PC-9 (cell line): ENCODE measurements at places on chromosomes 2 and 18. TPM values are rescaled to one million over a fixed set of nuclear protein-coding genes. Genes with fewer than 3 reads are reported as not detected.

The TRIM54 gene
- total RNA-seq: 8.2 and 9.8 TPM in 2 replicates

The FBXO48 gene
- total RNA-seq: 1.2 and 1.6 TPM in 2 replicates

The KCNS3 gene
- 28.8 and 34.9 TPM in 2 replicates for total RNA-seq

The STEAP3 gene
- total RNA-seq: 23.0 and 26.3 TPM in 2 replicates

The TANC1 gene
- total RNA-seq: 21.2 and 26.0 TPM in 2 replicates

The INHBB gene
- total RNA-seq: 50.0 and 57.5 TPM in 2 replicates

The ZNF521 gene
- total RNA-seq: not detected in 2 replicates

The LRATD1 gene
- 3.8 TPM in 2 replicates for total RNA-seq

The CNTNAP5 gene
- total RNA-seq: not detected in 2 replicates

The SERPINB4 gene
- total RNA-seq: not detected in 2 replicates

The MRPL30 gene
- 50.1 and 52.6 TPM in 2 replicates for total RNA-seq

The LYPD1 gene
- total RNA-seq: 5.1 and 10.3 TPM in 2 replicates

The EFR3B gene
- total RNA-seq: 0.20 TPM in 1 of 2 replicates, not detected in the other

The MC5R gene
- not detected in 2 replicates for total RNA-seq

The MPP4 gene
- total RNA-seq: not detected in 2 replicates

The SLC30A3 gene
- total RNA-seq: 1.5 and 2.3 TPM in 2 replicates

The ANKRD29 gene
- 4.3 and 4.6 TPM in 2 replicates for total RNA-seq

The HOXD12 gene
- total RNA-seq: not detected in 2 replicates

The ERMN gene
- total RNA-seq: not detected in 2 replicates

The SKOR2 gene
- total RNA-seq: not detected in 2 replicates

The REV1 gene
- total RNA-seq: 47.8 and 50.5 TPM in 2 replicates

The PSMD14 gene
- 46.0 and 58.8 TPM in 2 replicates for total RNA-seq

The SRD5A2 gene
- total RNA-seq: not detected in 2 replicates

The ELMOD3 gene
- total RNA-seq: 16.4 and 18.1 TPM in 2 replicates

The ASXL2 gene
- total RNA-seq: 19.2 and 34.5 TPM in 2 replicates

The DAW1 gene
- total RNA-seq: 1.8 and 2.8 TPM in 2 replicates

The POLE4 gene
- 53.8 and 74.4 TPM in 2 replicates for total RNA-seq

The RND3 gene
- total RNA-seq: 72.9 and 99.1 TPM in 2 replicates

The FBXO36 gene
- total RNA-seq: 3.6 and 3.9 TPM in 2 replicates

The MAL gene
- total RNA-seq: 146 and 171 TPM in 2 replicates

The SERPINB3 gene
- total RNA-seq: not detected in 2 replicates

The ZC3H8 gene
- total RNA-seq: 8.6 and 11.3 TPM in 2 replicates

The FAM110C gene
- total RNA-seq: 20.8 and 21.1 TPM in 2 replicates

The MRO gene
- total RNA-seq: not detected in 2 replicates

The KYNU gene
- total RNA-seq: 44.5 and 55.7 TPM in 2 replicates

The DSG1 gene
- not detected in 2 replicates for total RNA-seq

The KCNF1 gene
- total RNA-seq: 1.0 TPM in 2 replicates

The IL1F10 gene
- total RNA-seq: not detected in 2 replicates

The GKN2 gene
- total RNA-seq: not detected in 2 replicates

The LOXHD1 gene
- not detected in 2 replicates for total RNA-seq

The FER1L5 gene
- 0.09 TPM in 1 of 2 replicates, not detected in the other for total RNA-seq

The UGT1A8 gene
- 0.17 and 0.20 TPM in 2 replicates for total RNA-seq

The EFHD1 gene
- 10.6 and 15.0 TPM in 2 replicates for total RNA-seq

The RBKS gene
- 4.5 and 6.8 TPM in 2 replicates for total RNA-seq

The TMEM163 gene
- 1.4 and 2.4 TPM in 2 replicates for total RNA-seq

The ZCCHC2 gene
- total RNA-seq: 12.0 and 18.1 TPM in 2 replicates

The GPR155 gene
- 0.18 and 0.79 TPM in 2 replicates for total RNA-seq

The CCDC102B gene
- 1.9 and 2.3 TPM in 2 replicates for total RNA-seq

The GCG gene
- not detected in 2 replicates for total RNA-seq

The TDRD15 gene
- 1.9 and 2.9 TPM in 2 replicates for total RNA-seq

The CD28 gene
- total RNA-seq: not detected in 2 replicates

The KIF1A gene
- not detected in 2 replicates for total RNA-seq

The LAMA3 gene
- 44.4 and 54.7 TPM in 2 replicates for total RNA-seq

The EPB41L3 gene
- not detected in 2 replicates for total RNA-seq

The AFF3 gene
- not detected in 2 replicates for total RNA-seq

The REG3A gene
- not detected in 2 replicates for total RNA-seq

The GAL3ST2 gene
- 3.9 and 4.3 TPM in 2 replicates for total RNA-seq
